Stimulated activated CD8-positive, alpha-beta memory T cell treated with anti-CD3 and anti-CD28 coated beads, Interleukin-4, amount 100 ng/mL, for 4 hours (primary cell): ENCODE measurements at places on chromosomes 2 and 18.

GRCh38 chr18:77970814-77971213, 721.2 kb downstream of the GALR1 start:
- no peak for DNase-seq

GRCh38 chr18:59837586-59837985, 62.2 kb upstream of the PMAIP1 start:
- peak; percentile 21 for DNase-seq

DNA sequence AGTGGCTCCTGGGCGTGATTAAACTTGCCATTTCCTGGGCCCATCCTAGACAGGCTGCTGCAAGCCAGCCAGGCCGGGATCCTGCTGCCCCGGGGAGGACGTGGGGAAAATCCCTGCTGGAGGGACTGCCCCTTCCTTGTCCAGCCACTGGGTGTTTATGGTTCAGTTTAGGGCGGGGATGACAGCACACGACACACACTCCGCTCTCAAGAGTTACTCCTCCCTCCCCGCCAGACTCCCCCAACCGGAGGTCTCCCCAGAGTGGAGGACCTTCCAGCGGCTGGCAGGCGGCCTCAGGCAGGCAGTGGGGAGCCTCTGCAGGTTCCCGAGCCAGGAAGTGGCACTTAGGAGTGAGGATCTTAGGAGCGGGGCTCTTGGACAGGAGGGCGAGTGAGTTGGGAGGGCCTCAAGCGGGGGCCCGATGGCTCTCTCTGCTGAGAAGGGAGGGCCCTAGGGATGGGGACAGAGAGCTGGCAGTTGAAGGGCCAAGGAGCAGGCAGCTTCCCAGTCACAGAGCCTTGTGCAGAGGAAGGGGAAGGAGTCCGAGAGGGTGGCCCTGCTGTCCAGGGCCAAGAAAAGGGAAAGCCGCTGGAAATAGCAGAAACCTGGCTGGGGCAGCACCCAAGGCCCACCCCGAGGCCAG, 5.7 kb upstream of the GPR35 start:
- DNase-seq, result no peak

DNA sequence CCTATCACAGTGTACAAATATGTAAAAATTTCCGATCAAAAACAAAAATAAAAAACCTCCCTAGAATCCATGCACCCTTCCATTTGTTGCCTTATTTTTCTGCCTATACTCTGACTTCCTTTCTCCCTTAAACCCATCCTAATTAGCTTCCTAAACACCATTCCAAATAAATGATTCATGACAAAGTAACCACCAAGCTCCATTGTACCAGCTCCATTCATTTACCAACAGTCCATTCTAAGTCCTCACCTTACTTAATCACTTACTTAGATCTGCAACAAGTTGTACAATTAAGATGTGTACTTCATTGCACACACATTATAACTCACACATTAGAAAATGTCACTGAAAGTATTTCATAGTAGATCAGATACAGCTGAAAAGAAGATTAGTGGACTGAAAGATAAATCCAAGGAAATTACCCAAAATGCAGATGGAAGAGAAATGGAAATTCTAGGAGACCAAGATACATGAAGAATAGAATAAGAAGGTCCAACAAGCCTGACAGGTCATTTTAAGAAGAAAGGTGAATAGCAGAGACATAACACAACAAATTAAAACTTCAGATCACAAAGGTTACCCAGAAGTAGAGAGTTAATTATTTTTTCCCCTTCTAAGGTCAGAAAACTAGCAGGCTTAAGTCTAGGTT, 154.6 kb downstream of the DYM start:
- DNase-seq, result no peak

DNA sequence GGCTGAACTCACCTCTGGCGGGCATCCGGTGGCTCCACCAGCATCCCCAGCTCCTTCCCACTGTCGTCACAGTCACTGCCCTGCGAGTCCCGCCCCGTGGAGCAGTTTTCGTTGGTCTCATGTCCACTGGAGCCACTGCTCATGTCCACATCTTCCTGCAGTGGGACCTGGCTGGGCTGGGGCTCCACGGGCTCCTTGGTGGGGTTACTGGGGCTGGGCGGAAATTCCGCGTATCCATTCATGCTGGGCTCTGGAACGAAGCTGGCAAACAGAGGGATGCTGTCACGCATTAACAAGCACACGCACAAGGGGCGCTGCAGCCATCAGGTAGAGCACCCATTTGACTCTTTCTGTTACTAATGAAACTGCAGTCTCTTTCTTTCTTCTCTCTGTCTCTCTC, 10.7 kb downstream of the PER2 start:
- DNase-seq, result no peak
